Hippocampal formation (tissue), 2 donors: ENCODE measurements at places on chromosomes 3 and 15.

GRCh38 chr3:184676927-184677326 lies 34.9 kb downstream of the MAGEF1 start:
- DNase-seq = peak; percentile 19

- no peak for DNase-seq
Observed at GRCh38 chr15:77549576-77550288, 83.0 kb downstream of the LINGO1 start.

GRCh38 chr3:128984596-128984995 lies 9.3 kb downstream of the CFAP92 start:
- no peak for DNase-seq

GRCh38 chr3:19947549-19948225 lies 790 bp downstream of the RAB5A start:
- no peak for DNase-seq

DNA sequence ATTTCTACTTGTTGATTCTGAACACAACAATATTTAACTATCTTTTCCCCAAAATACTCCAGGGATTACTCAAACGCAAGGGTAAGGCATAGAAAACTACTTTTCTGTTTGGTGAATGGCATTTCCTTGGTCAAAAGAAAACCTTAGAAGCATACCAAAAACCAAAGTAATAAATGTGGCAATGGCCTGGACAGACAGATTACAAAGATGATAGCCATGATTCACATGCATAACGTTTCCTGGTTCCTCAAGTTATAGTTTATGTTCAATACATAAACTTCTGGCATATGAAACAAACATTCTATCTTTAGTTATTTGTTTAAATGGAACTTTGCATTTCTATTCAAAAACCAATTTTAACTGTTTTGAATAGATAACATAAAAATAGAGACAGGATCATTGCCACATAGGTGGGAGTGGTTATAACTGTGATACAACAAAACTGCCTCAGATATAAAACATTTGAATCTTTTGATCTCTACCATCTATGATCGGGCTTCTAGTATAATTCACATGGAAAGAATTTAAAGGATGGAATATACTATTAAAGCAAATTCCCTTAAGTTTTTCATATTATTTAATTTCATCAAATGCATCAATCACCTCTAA lies 32.1 kb downstream of the FOXP1 start:
- DNase-seq = no peak

- DNase-seq = no peak
Observed at GRCh38 chr15:36152936-36153335, 426.5 kb upstream of the CDIN1 start.

DNA sequence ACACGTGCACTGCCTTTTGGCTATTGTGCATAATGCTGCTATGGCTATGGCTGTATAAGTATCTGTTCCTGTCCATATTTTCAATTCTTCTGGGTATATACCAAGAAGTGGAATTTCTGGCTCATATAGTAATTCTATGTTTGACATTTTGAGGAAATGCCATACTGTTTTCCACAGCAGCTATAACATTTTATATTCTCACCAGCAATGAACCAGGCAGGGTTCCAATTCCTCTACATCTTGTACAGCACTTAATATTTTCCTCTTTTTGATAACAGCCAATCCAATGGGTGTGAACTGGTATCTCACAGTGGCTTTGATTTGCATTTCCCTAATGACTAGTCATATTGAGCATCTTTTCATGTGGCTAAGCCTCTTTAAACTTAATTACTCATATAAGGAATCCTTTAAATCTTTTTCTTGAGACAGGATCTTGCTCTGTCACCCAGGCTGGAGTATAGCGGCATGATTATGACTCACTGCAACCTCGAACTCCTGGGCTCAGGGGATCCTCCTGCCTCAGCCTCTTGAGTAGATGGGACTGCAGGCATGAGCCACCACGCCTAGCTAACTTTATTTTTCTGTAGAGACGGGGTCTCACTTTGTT lies 38.1 kb upstream of the IGDCC4 start:
- no peak for DNase-seq

- DNase-seq = no peak
Observed at GRCh38 chr3:61574854-61575253, 13.5 kb downstream of the PTPRG start.

DNA sequence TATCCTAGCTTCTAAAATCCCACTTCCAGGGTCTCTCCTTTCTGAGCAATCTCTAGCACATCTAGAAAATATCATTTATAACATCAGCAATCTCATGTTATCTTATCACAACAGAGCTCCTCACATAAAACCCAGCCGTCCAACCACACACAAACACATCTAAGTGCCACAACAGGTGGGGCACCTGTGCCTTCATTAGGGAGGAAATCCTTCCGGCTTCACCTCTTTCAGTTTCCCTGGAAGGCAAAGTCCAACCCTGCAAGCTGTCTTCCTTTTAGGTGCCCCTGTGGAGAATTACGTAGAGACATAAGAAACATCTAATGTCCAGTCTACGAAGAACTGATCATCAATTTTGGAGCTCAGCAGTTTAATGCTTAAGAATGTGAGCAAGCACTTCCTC lies 1.6 kb downstream of the ZDHHC3 start:
- DNase-seq = no peak

- no peak for DNase-seq
Observed at GRCh38 chr15:98537516-98538060, 110.8 kb upstream of the IGF1R start.

GRCh38 chr15:73928241-73928579 lies 1.9 kb downstream of the LOXL1 start:
- DNase-seq = no peak

DNA sequence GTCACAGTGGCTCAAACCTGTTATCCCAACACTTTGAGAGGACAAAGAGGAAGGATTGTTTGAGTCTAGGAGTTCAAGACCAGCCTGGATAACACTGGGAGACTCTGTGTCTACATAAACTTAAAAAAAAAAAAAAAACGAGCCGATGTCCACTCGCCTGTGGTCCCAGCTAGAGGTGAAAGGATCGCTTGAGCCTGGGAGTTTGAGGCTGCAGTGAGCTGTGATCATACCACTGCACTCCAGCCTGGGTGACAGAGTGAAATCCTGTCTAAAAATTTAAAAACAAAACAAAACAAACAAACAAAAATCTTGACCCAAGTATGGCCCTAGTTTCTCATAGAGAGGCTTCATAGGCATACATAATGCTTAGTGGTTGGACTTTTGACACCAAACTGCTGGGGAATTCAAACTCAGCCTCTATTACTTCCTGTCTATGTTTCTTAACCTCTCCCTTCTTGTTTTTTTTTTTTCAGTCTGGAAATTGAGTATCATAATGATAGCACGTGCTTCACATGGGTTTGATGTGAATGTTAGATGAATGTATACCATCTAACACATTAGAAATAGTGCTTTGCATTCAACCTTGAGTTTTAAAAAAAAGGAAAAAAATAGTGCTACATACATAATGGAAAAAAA lies 46.4 kb upstream of the CAPN7 start:
- no peak for DNase-seq

GRCh38 chr3:132381348-132381944 lies 35.9 kb upstream of the DNAJC13 start:
- DNase-seq = no peak

DNA sequence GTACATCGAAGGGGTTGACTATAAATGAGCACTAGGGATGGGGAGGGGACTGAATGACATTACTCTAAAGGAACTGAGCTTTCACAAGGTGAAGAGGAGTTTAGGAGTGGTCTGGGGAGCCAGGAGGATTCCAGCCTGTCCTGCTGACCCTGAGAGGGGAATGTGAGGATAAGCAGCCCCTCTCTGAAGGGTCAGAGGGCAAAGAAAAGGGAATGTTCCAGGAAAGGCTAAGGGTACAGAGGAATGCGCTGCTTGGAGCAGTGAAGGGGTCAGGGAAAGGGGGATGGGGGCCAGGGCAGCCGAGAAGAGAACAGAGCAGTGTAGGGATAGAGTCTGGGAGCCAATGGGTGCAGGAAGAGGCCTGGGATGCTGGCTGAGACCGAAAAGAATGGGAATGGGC lies 28.0 kb upstream of the TPM1 start:
- no peak for DNase-seq

DNA sequence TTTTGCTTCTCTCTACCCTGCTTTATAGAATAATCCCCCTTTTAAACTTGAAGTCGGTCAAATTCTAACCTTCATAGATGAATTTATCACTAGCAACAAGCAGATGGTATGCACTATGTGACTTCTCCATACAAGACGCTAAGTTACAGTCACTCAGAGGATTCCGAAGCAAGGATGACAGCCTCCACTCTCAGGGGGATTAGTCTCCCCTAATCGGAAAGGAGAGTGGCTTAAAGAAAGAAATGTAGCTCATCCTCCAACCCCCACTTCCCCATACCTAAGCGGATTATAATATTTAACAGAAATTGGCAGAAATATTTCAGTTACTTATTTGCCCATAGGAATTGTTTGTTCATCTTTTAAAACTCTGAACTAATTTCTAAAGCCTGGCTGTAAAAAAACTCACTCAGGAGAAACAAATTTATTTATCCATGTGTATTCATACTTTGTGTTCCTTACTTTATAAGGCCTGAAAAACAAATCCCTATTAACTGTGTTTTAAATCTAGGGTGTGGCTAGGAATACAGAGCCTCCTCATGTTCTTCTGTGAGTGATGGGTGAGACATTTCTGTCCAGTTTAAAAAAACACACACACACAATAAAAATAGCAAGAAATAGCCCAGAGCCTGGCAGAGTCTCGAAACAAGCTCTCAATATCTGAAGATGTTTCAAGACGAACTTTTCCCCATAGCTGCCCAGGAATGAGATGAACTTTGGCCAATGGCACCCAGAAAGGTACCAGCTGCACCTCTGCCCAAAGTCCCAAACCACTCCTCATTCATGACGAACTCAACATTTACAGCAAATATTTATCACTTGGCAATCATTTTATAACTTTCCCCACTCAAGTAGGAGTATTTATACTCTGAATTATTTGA lies 18.7 kb downstream of the SIAH2 start:
- no peak for DNase-seq

GRCh38 chr3:194686816-194687637 lies 1.3 kb downstream of the FAM43A start:
- no peak for DNase-seq

DNA sequence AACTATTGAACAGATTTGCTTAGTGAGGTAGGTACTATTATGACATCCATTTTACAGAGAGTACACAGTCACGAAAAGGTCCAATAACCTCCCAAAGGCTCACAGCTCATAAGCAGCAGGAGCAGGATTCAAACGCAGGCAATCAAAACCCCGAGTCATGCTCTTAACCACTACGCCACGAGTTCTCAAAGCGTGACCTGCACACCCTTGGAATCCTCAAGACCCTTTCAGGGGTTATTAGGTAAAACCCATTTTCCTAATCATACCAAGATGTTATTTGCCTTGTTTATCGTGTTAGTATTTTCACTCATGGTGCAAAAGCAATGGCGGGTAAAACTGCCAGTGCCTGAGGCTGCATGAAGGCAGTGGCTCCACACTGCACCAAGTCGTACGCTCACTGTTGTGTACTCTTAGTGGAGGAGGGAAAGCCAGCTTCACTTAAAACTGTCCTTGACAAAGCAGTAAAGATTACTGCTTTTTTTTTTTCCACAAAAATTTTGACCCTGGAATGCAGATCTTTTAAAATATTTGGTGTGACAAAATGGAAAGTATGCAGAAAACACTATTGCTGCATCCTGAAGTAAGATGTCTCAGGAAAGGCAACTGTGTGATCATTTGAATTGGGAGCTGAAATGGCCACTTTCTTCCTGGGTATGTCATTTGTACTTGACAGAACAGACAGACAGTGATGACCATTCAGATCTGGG lies 96.1 kb downstream of the IGF2BP2 start:
- no peak for DNase-seq

- no peak for DNase-seq
Observed at GRCh38 chr15:100763835-100764750, 115.5 kb upstream of the ALDH1A3 start.

- no peak for DNase-seq
Observed at GRCh38 chr15:74207652-74208440, 5.3 kb upstream of the STRA6 start.

- DNase-seq = no peak
Observed at GRCh38 chr3:141257961-141258360, 26.3 kb downstream of the PXYLP1 start.

- DNase-seq = no peak
Observed at GRCh38 chr3:187336322-187336721, 31.9 kb upstream of the RTP4 start.

DNA sequence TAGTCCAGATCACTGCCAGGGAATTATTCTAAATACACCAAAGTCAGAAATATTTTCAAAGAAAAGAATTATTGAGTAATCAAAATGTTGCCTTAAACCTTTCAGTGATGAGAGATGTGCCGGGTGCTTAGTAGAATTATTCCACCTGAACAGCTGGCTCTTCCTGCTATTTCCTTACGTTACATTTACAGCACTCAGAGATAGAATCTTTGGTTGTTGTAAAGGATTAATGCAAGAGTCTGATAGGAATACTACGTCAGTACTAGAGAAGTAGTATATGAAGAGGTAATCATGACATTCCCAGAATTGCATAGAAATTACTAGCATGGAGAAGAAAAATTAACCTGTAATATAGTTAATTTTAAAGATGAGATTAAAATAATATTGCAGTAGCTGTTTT lies 50.9 kb upstream of the ZDHHC23 start:
- no peak for DNase-seq
